Stimulated activated memory B cell treated with anti-CD40 and anti-IgM and Interleukin-4, amounts not matched to agents 10 μg/mL and 1 μg/mL and 100 μg/mL, for 72 hours (primary cell): ENCODE measurements at places on chromosomes 12 and 14.

DNA sequence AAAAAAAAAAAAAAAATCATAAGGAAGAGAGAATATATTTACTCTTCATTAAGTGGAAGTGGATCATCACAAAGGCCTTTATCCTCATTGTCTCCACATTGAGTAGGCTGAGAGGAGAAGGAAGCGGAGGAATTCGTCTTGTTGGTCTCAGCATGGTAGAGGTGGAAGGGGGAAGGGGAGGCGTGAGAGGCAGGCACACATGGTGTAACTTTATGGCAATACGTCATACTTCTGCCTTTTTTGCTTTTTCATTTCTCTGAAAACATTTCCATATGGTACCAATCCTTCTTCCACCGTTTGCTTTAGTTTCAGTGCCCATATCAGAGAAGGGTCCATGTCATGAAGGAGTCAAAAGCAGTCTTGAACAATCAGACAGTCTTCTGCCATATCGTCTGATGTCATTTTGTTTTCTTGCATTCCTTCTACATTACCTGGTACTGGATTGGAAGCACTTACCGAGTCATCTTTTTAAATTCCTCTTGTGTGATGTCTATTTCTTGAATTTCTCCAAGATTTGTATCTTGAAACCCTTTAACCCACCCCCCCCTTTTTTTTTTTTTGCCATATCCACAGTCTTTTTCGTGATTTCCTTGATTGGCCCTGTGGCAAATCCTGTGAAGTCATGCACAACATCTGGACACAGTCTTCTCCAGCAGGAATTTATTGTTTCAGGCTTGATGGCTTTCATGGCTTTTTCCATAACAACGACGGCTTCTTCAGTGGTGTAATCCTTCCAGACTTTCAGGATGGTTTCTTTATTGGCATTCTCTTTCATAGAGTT lies 8.9 kb downstream of the FUT8 start:
- ATAC-seq, result no peak

GRCh38 chr12:13177373-13177772 lies 19.2 kb upstream of the EMP1 start:
- no peak for ATAC-seq

GRCh38 chr14:101529079-101529478 lies 32.2 kb upstream of the DIO3 start:
- peak; percentile 28 for ATAC-seq

DNA sequence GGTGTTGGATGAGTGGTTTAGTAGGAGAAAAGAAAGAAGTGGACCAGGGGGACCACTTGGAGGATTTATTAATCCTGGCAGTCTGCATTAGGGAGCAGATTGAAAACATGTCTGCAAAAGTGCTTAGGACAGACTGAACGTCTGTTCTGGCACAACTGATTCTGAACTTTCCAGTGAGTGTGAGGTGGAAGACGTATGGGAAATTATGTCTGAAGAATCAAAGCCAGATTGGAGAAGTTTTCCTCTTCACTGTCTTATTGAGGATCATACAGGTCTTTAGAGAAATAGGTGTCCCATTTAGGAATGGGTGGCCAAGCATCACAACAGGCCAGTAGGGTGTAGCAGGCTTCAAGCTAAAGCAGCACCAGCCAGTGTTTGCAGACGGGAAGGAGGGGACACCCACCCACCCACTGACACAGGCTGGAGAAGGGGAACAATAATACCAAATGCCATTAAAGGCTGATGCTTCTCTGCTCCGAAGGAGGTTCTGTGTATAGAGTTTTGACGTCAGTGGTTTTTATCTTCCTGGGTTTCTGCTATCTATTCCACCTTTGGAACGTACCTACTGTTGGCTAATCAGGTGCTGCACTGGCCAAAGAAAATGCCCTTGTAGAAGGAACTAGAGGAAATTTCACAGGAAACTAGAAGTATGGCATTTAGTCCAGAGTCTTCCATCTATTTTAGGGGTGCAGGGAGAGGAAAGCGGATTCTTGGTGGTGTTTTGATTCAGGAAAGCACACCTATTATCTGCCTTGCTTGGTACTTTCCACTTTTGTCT lies 1.8 kb downstream of the SRRM4 start:
- no peak for ATAC-seq

DNA sequence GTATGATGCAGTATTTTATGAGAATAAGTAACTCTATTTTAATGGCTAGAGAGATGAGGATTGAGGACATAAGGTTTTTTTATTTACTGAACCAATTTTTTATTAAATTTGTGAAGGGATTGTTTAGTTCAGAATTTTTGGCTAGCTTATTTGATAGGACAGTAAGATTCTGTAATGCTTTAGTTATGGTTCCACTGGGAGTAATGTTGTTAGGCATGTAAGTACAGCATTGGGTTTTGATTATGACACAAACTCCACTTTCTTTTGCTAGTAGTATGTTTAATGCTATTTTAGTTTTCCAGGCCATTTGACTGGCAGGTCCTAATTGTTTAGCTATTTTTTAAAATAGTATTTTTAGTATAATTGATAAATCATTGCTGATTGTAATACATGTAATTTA lies 33.8 kb upstream of the LRRC10 start:
- ATAC-seq, result no peak

GRCh38 chr12:3947781-3948180 lies 74.6 kb upstream of the PARP11 start:
- ATAC-seq, result no peak

DNA sequence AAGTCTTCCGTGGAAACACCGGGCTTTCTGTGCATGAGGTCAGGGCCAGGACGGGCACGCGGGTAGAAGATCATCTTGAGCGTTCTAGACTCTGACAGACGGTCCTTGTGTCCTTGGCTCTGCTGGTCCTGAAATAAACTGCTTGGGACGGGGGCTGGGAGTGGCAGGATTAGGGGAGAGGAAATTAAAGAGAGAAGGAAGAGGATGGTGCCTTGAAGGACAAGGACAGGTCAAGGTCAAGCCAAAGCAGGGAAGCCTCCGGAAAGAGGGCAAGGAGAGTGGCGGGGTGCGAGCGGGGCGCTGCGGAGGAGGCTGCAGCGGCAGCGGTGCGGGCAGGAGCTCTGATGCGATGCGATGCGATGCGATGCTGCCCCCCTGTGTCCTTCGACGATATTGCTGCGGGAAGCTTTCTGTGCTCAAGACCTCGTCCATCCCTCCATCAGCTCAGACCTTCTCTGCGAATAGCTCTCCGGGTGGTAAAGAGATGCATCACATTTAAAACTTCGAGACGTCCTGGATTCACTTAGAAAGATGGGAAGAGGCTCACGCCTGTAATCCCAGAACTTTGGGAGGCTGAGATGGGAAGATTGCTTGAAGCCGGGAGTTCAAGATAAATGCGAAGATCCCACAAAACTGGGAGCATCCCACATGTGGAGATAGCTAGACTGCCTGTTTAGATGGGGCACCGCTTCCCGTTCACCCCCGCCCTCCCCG lies 110.1 kb upstream of the TMEM132D start:
- peak; percentile 27 for ATAC-seq

DNA sequence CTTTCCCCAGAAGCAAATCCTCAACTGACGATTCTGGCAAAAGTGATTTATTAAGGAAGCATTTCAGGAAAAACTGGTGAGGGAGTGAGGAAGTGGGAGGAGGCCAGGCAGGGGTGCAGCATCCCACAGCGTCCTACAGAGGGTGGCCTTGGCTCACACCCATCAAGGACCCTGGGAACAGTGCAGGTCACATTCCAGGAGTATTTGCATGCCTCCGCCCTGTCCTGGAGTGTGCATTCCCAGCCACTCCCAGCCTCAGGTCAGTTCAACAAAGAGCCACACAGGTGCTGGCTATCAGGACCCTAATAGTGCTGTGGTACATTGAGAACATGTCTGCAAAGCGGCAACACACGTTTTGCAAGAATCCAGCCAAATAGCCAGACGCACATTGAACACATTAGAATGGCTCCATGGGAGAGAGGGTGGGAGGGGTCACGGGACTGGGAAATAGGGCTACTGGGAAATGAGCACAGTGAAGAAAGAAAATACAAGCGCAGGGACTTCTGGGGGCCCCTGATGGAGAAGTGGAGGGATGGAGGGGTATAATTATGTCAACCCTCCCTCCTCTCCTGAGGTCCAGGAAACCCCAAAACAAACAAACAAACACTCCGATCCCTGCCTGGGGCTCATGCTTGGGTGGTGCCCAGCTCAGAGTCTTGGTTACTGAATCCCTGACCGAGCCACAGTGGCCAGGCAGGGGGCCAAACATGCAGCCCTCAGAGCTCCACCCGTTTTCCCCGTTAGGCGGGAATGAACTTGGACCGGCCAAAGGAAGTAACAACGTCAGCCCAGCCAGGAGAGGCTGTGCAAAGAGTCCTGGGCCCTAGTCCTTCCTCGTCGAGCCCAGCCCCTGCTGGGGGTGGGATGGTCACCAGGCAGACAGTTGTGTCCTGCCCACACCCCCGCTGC lies 36.5 kb downstream of the CMKLR1 start:
- ATAC-seq, result no peak

DNA sequence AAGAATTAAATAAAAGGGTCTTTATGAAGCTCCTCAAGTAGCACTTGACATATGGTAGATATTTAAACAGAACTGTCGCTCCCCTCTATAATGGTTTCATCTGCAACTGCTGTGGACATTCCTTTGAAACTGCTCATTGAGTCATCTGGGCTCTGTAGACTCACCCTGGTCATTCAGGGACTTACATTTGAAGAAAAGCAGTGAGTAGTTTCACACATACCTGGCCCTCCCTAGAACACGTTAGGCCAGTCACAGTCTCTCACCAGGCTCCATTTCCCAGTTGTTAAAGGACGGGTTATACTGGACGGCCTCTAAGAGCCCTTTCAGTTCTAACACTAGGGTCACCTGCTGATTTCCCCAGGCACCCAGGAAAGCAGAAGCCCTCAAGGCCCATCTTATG lies 217.0 kb downstream of the BCL11B start:
- ATAC-seq, result no peak
